ENCODE measurements at places on chromosomes 13 and 19.

- DNase-seq = no peak
These were observed 163.3 kb downstream of the KDM4B start for GRCh38 chr19:5132206-5132560.

GRCh38 chr19:50198431-50199258 is 4.8 kb upstream of the MYH14 start:
- no peak for DNase-seq

DNA sequence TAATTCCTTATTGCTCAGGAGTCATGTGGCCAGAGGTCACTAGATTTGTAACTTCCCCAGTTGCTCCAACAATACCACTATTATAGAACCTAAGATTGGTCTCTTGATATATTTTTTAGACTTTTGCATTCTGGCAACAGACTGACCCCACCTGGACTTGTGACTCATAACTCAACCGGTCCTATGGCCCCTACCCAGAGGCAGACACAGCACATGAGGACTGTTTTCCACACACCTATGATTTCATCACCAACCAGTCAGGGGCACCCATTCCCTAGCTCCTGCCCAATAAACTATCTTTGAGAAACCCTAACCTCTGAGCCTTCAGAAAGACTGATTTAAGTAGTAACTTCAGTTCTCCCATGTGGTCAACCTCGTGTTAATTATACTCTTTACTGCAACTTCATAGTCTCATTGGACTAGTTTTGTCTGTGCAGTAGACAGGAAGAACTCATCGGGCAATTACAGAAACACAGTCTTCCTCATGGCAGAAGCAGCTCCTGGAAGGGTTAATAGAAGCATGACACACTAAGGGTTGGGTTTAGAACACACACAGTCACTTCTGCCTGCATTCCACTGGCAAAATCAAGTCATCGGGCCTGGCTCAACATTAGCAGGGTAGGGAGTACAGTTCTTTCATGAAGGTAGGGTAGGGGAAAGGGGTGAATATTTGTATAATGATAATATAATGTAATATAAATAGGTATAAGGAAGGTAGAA is 251.8 kb downstream of the UQCRFS1 start:
- DNase-seq = no peak

DNA sequence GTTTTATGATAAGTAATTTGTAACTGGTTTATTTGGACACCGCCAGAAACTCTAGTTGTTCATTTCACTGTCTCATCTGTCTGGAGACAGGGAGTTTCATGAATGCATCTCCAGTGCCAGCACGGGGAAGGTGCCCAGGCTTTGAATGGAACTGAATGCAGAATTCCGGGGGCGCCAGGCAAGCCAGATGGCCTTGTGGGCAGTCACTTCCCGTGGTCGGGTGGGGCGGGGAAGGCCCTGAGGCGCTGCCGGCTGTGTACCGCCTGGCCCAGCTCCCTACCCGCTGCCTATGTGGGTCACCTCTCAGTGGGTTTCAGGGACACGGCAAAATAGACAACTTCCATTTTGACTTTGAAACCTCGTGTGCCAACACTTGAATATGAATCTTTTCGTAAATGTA is 28.8 kb upstream of the MCF2L start:
- DNase-seq = no peak

DNA sequence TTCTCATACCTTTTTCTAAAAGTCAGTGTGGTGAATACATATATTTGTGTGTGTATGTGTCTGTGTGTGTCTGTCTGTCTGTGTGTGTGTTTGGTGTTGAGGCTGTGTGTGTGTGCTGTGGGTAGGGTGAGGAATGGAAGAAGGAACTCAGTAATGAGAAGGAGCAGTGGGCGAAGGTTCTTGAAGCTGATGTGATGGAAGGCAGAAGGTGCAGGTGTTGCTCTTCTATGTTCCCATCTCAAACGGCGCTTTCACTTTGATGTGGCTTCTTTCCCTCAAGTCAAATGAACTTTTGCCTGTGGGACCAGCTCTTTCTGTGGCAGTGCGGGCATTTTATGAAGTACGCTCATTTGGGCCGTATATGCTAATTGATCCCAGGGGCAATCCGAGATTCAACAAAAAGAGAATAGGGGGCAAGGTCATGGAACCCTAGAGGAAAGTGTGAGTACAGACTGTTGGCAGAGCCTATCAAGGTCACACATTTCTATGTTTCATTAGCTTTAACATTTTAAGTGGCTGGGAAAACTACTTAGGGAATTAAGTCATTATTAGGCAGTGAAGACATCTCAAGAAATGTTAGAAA is 15.2 kb downstream of the BIVM start:
- DNase-seq = no peak

DNA sequence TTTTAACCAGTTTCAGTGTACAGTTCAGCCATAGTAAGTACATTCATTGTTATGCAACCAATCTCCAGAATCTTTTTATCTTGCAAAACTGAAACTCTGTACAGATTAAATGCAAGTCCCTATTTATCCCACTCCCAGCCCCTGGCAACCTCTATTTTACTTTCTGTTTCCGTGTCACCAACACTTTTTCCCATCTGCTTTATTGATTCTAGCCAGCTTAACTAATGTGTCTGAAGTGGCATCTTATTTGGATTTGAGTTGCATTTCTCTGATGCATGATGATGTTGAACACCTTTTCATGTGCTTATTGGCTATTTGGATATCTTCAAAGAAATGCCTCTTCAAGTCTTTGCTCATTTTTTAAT is 18.9 kb downstream of the SPATA13 start:
- no peak for DNase-seq

DNA sequence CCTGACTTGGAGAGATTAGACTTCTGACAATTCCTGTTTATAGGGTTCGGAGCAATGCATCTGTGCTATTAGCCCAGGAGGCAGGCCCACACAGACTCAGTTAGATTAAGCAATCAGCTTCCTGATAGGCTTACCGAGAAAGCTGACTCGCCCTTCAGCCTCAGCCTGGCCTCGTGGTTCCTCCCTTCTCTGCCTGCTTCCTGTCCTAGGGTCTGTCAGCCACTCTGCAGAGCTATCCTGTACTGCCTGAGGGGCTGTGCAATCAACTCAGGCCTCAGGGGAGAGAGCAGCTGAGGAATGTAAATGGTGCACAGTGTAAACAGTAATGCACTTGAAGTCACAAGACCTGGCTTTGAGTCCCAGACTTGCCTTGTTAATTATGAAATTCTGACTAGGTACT is 30.7 kb downstream of the HTR2A start:
- DNase-seq = no peak

DNA sequence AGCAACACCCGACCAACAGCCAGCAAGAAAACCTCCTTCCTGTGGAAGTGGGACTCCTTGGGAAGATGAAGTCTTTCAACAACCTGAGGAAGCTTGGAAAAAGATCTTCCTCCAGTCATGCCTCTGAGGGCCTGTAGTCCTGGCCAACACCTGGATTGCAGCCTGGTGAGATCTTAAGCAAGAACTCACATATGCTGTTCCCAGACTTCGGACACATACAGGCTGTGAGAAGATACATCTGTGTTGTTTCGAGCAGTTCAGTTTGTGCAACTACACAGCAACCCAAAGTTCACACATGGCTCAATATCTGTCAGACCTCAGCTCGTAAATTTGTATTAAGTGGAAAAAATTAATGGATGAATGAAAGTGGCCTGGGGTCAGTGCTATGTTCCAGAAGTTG is 65.1 kb upstream of the UBAC2 start:
- DNase-seq = no peak

DNA sequence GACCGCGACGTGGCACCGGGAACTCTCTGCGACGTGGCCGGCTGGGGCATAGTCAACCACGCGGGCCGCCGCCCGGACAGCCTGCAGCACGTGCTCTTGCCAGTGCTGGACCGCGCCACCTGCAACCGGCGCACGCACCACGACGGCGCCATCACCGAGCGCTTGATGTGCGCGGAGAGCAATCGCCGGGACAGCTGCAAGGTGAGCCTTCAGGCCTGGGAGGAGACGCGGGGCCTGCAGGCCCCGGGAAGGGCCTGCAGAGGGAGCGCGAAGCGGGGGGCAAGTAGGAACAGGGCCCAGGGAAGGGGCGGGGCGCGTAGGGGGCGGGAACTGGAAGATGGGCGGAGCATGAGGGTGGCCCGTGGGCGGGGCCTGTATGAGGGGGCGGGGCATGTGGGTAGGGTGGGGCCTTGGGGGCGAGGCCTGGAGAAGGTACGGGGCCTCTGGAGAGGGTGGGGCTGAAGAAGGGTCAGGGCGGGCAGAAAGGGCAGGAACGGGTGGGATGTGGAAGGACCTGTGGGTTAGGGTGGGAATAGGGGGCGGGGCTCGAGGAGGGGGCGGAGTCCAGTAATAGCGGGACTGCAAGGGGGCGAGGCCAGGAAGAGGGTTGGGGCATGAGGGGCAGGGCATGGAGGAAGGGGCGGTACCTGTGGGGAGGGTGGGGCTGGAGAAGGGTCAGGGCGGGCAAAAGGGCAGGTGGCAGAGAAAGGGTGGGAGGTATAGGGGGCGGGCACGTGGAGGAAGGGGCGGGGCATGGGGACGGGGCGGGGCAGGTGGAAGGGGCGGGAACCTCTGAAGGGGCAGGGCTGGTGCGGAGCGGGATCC is 2.5 kb downstream of the CFD start:
- DNase-seq = peak; percentile 67

All from CD4-positive, alpha-beta T cell (primary cell).